ENCODE measurements at places on chromosomes 13 and 19.

DNA sequence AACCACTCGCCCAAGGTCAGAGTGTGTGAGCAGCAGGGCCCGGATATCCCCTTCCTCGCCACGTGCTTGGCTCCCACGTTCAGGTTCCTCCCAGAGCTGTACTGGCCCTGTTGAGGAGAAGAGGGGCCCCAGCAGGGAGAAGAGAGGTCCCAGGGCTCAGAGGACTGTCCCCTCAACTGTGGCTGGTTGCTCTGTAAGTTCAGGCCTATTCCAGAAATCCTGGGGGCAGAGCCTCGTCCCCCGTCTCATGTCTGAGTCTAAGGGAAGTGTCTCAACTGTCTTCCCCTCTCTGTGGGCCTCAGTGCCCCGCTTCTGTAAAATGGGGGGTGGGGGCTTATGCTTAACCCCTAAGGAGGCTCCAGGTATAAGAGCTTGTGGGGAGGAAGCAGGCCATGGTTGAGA lies 3.9 kb downstream of the PPP5C start:
- DNase-seq, result no peak

DNA sequence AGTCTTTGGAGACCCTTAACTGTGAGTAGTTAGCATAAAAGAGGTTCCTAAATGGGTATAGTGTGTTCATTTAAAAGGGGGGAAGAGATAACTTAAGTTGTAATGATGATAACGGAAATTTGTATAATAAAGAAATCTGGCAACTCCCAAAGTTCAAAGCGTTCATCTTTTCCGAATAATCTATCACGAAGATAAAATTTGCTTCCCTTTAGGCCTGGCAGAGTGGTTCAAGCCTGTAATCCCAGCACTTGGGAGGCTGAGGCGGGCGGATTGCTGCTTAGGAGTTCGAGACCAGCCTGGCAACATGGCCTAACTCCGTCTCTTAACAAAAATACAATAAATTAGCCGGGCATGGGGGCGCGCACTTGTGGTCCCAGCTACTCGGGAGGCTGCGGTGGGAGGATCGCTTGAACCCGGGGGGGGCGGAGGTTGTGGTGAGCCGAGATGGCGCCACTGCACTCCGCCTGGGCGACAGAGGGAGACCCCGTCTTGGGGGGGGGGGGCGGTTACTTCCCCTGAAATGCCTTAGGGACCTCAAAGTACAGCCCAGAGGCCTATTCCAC lies 934 bp downstream of the N4BP2L2 start:
- peak; percentile 39 for DNase-seq

DNA sequence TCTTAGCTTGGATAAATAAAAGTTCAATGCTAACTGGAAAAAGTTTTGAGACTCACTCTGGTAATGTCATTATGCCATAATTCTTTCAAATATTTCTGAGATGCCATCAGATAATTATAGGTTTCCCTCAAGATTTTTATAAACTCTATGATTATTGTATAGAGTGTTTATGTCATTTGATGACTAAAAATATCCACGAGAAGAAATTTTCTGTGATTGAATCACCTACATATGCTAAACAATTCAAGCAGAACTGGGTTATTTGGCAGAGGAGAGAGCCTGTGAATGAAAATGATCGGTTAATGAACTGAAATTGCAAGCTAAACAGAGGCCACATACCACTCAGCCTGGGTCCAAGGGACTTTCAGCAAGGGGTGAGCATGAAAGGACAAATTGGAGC lies 92.6 kb upstream of the TSC22D1 start:
- no peak for DNase-seq

DNA sequence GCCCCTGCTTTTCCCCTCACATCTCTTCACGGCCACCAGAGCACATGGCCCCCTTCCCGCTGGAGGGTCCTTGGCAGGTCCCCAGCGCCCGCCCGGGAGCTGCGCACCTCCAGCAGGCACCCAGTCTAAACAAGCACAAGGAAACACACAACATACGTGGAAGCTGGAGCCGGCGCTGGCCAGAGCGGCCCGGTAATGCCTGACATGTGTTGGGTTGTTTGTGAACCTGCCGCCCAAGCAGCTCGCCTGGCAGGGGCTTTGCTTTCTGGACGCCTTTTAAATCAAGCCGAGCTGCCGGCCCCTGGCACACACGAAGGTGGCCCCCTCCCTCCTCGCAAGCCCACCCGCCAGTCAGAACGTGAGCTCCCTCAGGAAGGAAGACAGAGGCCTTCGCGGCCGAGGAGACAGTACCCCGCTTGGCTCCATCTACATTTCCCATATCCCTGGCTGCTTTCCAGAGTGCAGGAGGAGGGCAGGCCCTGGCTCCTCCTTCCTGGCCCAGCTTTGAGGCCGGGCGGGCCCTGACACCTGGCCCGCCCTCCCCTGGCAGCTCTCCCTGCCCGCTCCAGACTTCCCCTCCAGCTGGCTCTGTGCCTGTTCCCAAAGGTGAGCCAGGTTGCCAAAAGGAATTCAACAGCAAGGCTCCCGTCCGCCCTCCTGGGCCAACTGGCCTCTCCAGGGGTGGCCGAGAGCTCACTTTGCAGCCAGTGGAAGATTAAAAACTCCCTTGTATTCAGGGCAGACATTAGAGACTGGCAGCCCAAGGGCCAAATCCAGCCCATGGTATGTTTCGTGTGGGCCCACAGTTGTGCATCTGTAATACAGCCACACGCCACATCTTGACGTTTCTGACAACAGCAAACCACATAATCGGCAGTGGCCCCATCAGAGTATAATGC lies 28.7 kb downstream of the COMP start:
- DNase-seq, result no peak

DNA sequence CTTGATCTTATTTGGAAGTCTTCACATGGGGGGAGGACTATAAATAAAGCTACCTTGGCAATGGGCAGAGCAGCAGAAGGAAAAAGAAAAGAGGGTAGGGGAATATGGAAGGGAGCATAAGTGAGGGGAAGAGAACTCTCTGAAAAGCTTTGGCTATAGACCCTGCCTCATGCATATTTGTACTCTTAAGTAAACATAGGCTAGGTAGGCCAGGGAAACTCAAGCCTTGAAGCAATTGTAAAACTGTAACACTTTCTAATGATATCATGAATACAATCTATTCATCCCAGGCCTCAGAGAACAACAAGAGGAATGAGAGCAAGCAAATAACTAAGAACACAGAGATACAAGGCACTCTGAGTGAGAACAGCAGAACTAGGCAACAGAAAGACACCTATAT lies 20.4 kb downstream of the MYCBP2 start:
- no peak for DNase-seq

DNA sequence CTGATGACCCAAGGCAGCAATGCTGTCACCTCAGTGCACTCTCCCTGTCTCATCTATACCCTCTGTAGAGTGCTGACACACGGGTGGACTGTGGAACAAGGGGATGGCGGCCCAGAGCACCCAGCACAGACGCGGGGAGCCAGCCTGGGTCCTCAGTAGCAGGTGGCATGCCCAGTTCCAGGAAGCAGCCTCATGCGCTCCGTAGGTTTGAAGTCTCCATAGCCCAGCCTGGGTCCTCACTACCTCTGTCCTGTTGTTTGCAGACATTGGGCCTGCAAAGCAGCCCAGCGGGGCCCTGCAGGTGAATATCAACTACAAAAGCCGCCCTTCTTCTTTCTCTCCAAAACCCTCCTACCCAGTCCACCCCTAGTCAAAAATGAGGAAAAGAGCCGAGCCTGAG lies 5.0 kb upstream of the SLC7A9 start:
- DNase-seq, result no peak

DNA sequence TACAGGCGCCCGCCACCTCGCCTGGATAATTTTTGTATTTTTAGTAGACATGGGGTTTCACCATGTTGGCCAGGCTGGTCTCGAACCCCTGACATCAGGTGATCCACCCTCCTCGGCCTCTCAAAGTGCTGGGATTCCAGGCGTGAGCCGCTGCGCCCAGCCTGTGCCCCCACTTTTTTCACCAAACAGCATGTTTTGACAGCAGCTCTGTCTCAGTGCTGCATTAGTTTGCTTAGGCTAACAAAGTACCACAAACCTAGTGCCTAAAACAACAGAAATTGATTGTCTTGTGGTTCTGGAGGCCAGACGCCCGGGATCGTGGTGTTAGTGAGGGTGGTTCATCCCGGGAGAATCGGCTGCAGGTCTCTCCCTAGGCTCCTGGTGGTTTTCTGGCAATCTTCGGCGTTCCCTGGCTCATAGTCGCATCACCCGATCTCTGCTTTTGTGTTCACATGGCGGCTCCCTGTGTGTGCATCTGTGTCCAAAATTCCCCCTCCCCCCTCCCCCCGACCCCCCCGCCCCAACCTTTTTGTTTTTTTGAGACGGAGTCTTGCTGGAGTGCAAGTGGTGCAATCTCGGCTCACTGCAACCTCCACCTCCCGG lies 30.0 kb downstream of the MYH14 start:
- no peak for DNase-seq

GRCh38 chr19:35142606-35143230 lies 337 bp upstream of the FXYD7 start:
- DNase-seq, result peak; percentile 40

- DNase-seq, result no peak
These were observed 93.8 kb upstream of the DOCK9 start for GRCh38 chr13:99071666-99072065.

GRCh38 chr13:53379485-53379884 lies 350.9 kb downstream of the OLFM4 start:
- DNase-seq, result no peak

DNA sequence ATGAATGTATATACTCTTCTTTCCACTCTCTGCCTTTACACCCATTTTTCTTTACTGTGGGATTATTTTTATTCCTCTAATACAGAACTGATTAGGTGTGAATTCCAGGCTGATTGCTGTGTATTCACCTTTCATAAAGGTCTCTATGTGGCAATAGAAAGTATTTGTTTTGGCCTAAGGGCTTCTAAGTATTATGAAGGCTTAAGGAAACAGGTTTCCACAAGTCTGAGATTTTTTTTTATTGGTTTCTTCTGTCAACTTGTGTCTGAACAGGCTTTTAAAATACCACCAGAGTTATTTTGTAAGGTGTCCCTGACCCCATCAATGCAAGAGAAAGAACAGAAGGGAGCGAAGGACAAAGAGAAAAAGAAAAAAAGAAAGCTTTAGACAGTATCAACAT lies 1102.0 kb upstream of the SPRY2 start:
- no peak for DNase-seq

- DNase-seq, result peak; percentile 64
These were observed at the start of gene EID2B for GRCh38 chr19:39532233-39533002. TSS of gene EID2B (minus strand) at chr19:39532852. CDS start at chr19:39532802, 50 bp downstream.

- DNase-seq, result no peak
These were observed 664 bp upstream of the HCN2 start for GRCh38 chr19:588741-589692.

- no peak for DNase-seq
These were observed 109.7 kb upstream of the MCF2L start for GRCh38 chr13:112859128-112859816.

DNA sequence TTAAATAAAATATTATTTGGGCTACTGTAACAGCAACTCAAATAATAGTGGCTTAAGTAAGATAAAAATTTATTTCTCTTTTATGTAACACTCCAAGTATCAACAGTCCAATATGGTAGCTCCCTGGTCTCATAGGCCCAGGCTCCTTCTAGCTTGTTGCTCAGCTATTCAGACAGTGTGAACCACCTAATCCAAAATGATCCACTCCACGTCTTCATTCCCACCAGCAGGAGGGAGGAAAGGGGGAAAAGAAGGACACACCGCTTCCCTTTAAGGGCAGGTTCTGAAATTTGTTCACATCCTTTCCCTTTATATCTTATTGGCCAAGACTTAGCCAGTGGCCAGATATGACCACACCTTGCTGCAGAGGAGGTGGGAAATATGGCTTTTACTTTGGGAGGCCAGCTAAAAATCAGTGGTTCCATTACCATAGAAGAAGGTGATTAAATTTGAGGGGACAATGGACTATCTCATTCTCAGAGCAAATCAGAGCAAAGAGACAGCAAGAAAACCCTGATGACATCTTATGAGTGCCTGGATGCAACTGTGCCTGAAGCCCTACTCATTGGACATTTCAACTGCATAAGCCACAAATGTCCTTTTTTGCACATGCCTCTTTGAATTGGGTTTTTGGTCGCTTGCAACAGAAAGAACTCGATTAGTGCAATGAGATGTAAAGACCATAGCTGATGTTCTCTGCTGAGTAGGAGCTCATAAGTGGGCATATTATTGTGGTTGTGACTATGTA lies 7.0 kb upstream of the EPOR start:
- no peak for DNase-seq

GRCh38 chr13:95437561-95437960 lies 115.0 kb upstream of the CLDN10 start:
- no peak for DNase-seq

GRCh38 chr19:4500841-4501591 lies 17.3 kb downstream of the PLIN4 start:
- no peak for DNase-seq
